ENCODE measurements at places on chromosomes 13 and 19. TPM values are rescaled to one million over a fixed set of nuclear protein-coding genes. Genes with fewer than 3 reads are reported as not detected.

GRCh38 chr19:51735759-51736449, 12.1 kb upstream of the HAS1 start:
- no peak for ATAC-seq

- ATAC-seq, result no peak
Measured at GRCh38 chr19:50858886-50859285, 4.2 kb downstream of the KLK3 start.

- no peak for ATAC-seq
Measured at GRCh38 chr19:46080561-46080960, 39.8 kb upstream of the IGFL4 start.

GRCh38 chr19:46533078-46533620, 37.5 kb upstream of the PNMA8B start:
- ATAC-seq, result no peak

- ATAC-seq, result no peak
Measured at GRCh38 chr19:48471836-48472235, 2.7 kb downstream of the CYTH2 start.

DNA sequence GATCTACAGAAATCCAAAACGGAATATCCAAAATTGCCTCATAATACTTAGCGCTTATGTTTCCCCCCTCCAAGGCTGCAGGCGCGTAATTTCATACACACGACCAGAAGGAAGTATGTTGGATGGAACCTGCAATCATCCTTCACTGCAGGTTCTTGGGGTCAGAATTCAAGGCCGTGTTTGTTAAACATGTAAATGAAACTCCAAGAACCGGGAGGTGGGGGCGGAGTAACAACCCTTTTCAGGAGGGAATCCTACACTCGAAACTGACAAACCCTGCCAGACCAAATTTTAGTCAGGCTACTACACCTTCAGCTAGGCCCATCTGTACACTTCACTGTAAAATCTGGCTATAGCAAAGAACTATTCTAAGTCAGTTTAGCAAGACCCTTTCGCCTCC, 1.3 kb downstream of the ZNF607 start:
- no peak for ATAC-seq

UTP14C gene
- total RNA-seq, result 4.4 TPM

GRCh38 chr19:38951187-38951586, 20.4 kb downstream of the MRPS12 start:
- ATAC-seq, result no peak

SLC7A1 gene
- total RNA-seq, result 181 TPM

MEIOSIN gene
- total RNA-seq, result not detected

KIR2DL4 gene
- not detected for total RNA-seq

GRCh38 chr13:113209759-113210421, 477 bp downstream of the CUL4A start:
- ATAC-seq, result peak; percentile 72

GRCh38 chr13:92225861-92226260, 827.4 kb downstream of the GPC5 start:
- ATAC-seq, result no peak

C5AR2 gene
- total RNA-seq, result 1.7 TPM

ELSPBP1 gene
- not detected for total RNA-seq

- ATAC-seq, result no peak
Measured at GRCh38 chr13:103941506-103942140, 875.4 kb upstream of the SLC10A2 start.

DNA sequence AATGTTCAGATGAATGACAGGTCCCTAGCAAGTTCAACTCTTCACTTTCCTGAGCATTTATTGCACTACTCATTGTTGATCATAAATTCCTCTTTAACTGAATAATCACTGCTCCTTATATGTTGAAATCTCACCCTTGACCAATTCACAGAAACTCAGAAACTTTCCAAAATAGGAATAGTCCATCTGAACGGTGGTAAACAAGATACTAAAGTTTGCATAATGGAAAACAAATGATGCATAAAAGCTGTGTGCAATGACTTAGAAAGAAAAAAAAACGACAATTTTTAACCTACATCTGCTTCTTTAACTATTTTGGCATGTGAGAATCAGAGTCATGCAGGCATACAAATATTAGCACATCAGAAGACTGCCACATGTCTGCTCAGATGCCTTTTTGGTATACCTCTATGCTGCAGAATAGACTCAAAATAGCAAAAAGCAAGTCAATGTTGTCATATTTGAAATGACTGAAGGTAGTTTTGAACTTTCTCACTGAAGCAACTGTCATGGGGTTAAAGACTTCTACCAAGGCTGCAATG, 34.8 kb downstream of the SLC10A2 start:
- ATAC-seq, result no peak

DNA sequence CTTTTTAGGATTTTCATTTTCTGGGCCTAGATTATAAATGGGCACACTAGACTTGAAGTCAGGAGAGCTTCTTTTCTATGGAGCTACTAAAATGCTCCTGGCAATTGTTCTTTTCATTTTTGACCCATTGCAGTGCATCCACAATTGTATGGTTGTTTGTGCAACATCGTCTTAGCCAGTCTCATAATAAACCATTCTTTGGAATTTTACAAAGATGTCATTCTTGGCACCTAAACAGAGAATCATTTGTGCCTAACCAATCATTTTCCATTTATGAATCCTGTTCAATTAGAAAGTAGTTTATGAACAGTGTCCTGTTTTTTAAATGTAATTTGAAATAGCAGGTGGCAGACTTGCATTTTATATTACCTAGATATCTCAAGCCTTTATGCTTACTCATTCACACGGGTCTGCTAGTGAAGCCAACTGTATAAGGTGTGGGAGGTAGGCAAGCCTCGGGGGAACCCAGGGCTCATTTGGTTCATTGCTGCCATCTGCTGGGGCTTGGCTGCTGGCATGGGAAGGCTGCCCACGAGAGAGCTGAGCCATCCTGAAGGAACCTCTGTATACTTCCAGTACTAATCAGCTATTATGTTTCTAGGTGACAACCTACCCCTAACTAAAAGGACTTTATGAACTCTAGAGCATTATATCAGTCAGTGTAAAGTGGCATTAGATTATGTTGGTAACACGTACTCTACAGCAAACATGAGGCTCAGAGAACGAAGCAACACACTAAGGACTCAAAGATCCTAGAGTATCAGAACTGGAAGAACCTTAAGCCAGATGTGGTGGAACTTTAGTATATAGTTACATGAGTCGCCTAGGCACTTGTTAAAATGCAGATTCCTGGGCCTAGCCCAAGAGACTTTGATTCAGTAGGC, 60.0 kb downstream of the TPT1 start:
- peak; percentile 97 for ATAC-seq

DNA sequence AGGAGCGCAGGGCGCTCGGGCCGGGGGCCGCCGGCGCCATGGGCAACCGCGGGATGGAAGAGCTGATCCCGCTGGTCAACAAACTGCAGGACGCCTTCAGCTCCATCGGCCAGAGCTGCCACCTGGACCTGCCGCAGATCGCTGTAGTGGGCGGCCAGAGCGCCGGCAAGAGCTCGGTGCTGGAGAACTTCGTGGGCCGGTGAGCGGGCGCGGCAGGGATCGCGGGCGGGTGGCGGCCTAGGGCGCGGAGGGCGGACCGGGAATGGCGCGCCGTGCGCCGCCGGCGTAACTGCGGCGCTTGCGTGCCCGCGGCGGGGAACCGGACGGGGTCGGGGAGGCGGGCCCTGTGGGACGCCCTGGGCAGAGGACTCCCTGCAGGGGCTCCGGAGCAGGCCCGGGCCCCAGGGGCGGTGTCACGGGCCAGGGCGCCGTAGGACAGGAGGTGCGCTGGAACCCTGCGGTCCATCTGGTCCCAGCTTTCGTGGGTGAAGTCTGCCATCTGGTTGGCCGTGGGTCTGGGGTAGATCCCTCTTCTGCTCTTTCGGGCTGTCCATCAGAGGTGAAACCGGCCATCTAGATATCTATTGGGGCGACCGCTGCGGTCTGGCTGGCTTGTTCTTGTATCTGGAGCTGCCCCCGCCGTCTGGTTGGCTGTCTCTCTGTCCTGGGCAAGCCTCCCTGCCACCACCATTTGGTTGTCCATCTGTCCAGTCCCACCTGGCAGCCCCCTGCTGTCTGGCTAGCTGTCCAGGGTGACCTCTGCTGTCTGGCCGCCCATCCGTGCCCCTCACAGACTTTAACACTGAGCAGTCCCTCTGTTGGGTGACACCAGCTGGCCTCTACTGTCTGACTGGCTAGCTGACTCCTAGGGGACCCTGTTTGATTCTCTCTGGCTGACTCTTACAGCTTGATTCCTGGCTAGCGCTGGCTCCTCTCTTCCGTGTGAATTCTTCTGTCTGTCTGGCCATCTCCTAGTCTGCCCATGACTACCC, 622 bp downstream of the DNM2 start:
- peak; percentile 33 for ATAC-seq

GRCh38 chr13:71054358-71054757, 812.6 kb downstream of the DACH1 start:
- ATAC-seq, result no peak

- ATAC-seq, result no peak
Measured at GRCh38 chr19:33794683-33795369, 1.8 kb upstream of the KCTD15 start.

LIG1 gene
- 25.2 TPM for total RNA-seq

GRCh38 chr19:8150178-8150865, 930 bp upstream of the FBN3 start:
- no peak for ATAC-seq

ODAD3 gene
- total RNA-seq, result not detected

TGFB1 gene
- total RNA-seq, result 53.8 TPM

GRCh38 chr13:44352202-44352601, 21.4 kb upstream of the SERP2 start:
- no peak for ATAC-seq

BORCS8 gene
- total RNA-seq, result 18.4 TPM

URAD gene
- not detected for total RNA-seq

SBNO2 gene
- 67.5 TPM for total RNA-seq

SELENOV gene
- not detected for total RNA-seq

SIGLEC11 gene
- total RNA-seq, result not detected

DNA sequence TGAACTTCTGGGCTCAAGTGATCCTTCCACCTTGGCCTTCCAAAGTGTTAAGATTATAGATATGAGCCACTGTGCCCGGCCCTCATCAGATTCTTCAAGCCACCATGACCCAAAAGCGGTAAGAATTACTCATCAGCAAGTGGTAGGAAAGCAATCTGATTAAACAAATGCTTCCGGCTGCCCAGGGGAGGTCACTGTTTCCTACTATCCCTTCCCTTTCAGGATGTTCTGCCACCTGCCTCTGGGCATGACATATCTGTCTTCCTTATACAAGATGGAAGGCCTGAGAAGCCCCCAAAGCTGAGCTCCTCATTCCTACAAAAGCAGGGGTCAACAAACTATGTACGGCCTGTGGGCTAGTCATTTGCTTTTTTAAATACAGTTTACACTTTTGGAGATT, 7.0 kb downstream of the ABHD8 start:
- ATAC-seq, result peak; percentile 5

- peak; percentile 20 for ATAC-seq
Measured at GRCh38 chr13:41402691-41403511, 54.4 kb upstream of the RGCC start.

TYROBP gene
- 4.1 TPM for total RNA-seq

DNA sequence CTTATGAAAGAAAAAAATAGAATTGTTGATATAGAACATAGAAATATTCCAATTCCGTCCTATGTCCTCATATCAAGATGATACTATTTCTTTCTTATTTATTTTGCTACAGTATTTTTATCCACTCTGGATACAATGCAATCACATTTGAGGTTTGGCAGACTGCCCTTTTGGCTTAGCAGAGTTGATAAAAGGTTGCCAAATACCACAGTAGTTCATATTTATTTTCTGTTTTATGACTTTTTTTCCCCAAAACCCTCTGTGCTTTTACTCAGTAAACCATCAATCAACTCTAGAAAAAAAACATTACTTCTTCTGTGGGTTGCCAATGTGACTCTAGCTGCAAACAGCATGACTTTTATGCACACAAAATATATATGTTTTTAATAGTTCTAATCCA, 424.5 kb downstream of the PCDH9 start:
- no peak for ATAC-seq
